Activated T-helper 17 cell treated with anti-CD3 and anti-CD28 coated beads, Interleukin-2, amount 50 U/mL, for 72 hours (primary cell): ENCODE measurements at places on chromosomes 12 and 14. TPM values are rescaled to one million over a fixed set of nuclear protein-coding genes. Genes with fewer than 3 reads are reported as not detected.
A peak's percentile ranks its signal among the peaks of the same experiment; 100 is the strongest.

PPP1R1A gene
- total RNA-seq, result not detected

CLEC4A gene
- 2.6 TPM for total RNA-seq

SLC5A8 gene
- total RNA-seq, result not detected

GRCh38 chr12:90090929-90091651 is 382.5 kb upstream of the ATP2B1 start:
- ATAC-seq, result peak; percentile 82

GRCh38 chr14:54686871-54687749 is 120.2 kb downstream of the SAMD4A start:
- no peak for ATAC-seq
